ENCODE measurements at places on chromosomes 3 and 15.
A peak's percentile ranks its signal among the peaks of the same experiment; 100 is the strongest.

GRCh38 chr3:170247875-170248274, 25.7 kb downstream of the PRKCI start:
- DNase-seq: no peak

DNA sequence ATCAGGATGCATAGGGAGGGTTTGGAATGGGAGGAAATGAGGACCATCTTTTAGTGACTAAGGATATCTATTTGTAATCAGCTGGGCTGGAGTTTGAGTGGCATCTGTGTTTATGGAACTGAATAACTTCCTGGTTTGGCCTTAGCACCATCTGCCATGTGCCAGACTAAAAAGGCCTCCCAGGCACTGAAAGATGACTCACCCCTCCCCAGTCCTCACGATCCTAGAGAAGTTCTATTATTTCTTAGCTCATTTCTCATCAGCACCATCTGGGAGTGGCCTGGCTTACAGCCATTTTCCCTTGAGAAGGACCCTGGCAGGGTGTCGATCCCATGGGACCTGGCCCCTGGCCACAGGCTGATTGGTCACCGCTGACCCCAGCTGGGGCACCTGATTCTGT, 23.9 kb upstream of the CTXND1 start:
- DNase-seq: no peak

DNA sequence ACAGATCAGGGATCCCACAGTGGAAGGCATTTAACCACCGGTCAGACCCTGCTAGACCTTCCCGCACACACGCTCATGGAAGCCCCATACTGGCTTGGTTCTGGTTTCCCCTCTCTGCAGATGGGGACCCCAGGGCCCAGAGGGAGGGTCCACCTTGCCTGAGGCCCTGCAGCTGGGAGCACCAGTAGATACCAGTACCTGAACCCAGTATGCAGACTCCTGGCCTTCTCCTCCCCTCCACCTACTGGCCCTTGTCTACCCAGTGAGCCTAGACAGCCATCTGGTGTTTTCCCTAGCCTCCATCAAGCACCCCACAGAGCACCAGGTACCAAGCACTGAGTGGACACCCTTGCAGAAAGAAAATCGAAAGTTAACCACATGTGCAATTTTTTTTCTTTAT, 65.1 kb downstream of the MEGF11 start:
- no peak for DNase-seq

- no peak for DNase-seq
Observed at GRCh38 chr15:42138968-42139386, 17.5 kb downstream of the PLA2G4F start.

DNA sequence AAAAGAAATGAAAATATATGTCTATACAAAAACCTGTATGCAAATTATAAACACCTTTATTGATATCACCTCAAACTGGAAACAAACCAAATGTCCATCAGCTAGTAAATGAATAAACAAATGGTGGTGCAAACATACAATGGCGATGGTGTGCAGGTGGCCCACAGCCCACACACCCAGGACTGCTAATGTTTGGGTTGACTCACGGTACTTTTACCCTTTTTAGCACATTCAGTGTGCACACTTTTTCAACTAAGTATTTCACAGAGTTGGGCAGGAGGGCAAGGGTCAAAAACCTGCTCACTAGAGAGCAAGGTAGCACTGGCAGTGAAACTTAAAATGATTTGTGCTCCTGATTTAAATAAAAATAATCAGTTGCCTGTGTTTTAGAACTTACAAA, 123.1 kb upstream of the BHLHE40 start:
- no peak for DNase-seq

DNA sequence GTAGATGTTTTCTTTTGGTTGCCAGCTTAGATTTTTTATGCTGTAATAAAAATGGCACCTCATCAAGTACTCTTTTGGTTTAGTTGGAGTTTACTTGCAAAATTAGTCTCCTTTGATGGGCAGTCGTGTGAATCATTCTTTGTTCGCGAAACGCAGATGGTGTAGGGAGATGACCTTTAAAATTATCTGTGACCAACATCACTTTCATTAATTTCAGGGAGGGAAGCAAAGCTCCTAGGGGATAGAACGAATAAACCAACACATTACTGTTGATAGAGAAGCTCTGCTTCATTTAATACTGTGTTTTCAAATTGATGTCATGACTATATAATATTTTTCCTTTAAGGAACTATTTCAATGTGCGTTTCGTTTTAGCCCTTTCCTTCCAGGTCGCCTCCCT, 67.4 kb downstream of the USP13 start:
- no peak for DNase-seq

DNA sequence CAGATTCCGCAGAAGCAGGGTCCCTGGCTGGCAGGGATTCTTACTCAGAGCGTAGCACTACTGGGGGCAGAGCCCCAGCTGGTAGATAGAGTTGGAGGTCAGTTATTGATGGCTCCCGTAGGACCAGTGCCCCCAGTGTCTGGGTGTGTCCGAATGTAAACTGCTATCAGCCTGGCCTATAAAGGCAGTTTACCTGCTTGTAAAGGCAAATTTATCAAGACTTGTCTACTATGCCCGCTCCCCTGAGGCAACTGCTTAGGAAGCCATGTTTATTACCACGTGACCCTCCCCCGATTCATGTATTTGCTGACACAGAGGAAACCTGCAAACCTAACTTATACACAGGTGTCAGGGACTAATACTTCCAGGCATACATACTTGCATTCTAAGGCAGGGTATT, 607 bp upstream of the PPP1R14D start:
- DNase-seq: no peak

- DNase-seq: no peak
Observed at GRCh38 chr15:98076021-98076816, 115.7 kb downstream of the ARRDC4 start.

- no peak for DNase-seq
Observed at GRCh38 chr3:172145031-172145686, 105.8 kb downstream of the FNDC3B start.

DNA sequence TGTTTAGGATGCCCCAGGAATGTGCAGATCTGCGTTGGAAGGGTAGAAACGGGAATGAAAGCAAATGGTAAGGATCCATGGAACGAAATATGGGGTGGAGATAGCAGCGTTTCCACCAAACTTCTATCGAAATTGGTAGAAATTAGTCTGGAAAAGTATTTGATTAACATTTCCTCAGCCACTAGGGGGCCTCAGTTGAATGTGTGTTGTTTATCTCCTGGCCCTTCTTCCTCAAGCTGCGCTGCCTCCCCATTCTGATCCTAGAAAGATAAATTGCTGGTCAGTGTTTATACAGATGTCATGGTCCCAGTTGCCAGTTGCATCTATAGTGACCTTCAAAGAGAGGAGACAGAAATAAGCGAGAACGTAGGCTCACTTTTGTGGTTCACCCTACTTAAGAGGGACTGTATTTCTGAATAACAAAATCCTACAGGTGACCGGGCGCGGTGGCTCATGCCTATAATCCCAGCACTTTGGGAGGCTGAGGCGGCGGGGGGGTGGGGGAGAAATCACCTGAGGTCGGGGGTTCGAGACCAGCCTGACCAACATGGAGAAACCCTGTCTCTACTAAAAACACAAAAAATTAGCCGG, 457.1 kb downstream of the SQOR start:
- DNase-seq: peak; percentile 47

DNA sequence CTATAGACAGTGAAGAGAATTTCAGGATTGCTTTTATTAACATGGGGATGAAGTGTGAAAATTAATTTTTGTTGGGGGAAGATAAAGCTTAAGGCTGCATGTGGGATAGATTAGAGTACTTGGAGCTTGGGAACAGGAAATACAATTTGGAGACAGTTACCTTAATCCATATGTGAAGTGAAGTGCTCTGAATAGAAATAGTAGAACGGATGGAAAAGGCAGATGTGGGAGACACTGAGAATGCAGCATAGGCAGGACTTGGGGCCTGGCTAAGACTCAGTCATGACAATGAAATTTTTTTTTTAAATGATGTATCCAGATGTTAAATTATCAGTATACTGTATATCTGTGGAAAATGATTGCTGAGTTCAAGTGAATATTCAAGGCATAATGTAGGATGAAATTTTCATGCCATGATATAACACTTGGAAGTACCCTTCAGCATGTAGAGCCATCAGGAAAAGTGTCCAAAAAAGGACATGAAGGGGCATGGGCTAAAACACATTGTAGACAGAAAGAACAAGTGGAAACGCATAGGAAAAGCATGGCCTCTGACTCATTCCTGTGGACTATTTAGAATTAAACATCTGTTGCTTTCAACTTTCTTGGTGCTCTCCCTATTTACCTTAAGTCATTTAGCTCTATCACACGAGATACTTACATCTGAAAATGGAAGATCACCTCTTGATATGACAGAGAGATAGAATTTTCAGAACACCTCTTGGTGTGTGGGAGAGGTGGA, 134.8 kb downstream of the RBMS3 start:
- no peak for DNase-seq

GRCh38 chr15:60328852-60329443, 68.8 kb downstream of the ANXA2 start:
- peak; percentile 23 for DNase-seq

DNA sequence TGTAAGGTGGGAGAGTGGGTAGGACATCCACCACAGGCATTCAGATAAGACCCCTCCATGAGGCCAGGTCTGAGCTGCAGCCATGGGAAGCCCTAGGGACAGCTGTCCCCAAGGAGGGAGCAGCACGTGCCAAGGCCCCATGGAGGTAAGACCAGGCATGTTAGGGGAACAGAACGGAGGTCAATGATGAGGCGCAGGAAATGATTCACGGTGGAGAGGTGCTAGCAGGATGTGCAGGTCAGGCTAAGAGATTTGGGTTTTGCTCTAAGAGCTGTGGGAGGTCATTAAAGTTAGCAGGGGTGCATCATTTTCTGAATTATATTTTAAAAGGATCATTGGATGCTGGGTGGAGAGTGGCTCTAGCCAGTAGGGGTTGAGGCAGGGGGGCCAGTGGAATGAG, 66.4 kb upstream of the SNRPA1 start:
- no peak for DNase-seq

- no peak for DNase-seq
Observed at GRCh38 chr15:32117122-32117521, 86.8 kb downstream of the CHRNA7 start.

DNA sequence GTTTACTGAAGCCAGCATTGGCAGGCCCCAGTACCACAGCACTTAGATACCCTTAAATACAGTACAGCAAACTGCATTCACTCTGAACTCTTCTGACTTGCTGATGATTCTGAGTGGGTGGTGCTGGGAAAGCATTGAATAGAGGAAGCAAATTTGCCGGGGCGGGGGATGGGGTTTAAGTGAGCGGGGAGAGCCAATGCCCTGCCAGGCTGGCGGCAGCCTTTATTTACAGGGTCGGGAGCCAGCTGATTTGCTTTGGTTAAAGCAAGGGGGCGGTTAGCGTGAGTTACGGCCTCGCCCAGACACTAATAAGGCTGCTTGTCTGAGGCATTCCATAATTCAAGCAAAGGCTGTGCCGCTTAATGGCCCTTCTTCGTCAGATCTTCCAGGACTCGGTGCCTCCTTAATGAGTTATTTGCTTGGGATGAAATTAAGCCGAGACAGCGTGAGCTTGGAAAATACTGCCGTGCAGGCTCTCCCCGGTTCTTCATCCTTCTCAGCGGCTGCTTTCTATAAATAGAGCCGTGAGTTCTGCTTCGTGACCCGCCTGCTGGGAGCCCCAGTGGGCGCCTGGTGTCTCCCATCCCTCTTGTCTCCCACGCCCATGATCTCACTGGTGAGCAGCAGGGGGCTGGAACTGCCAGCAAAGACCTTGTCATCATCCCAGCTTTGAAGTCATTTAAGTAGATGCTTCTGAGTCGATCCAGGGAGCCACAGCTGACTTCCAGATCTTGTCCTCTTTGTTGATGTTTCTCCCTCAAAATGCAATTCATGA, 25.8 kb downstream of the SPSB4 start:
- DNase-seq: peak; percentile 81

DNA sequence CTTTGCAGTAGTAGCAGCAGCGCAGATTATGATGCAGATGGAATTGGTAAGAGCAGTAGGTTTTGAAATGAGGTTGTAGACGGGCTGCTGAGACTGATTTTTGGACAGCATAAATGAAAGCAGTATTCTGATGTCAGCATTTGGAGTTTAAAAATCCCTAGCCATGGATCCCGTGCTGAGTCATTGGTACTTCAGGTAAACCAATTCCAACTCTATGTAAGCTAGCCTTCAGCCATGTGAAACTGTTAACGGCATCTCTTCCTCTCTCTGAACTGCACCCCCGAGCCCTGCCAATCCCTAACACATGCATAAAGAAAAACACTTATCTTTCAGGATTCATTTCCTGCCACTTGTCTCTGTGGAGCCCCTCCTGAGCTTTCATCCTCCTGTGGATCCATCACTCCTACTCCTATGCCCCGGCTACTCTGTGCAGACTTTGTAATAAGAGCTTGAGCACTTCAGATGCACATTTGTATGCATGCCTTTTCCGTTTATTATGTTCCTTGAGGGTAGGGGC, 119.0 kb downstream of the AKAP13 start:
- no peak for DNase-seq

DNA sequence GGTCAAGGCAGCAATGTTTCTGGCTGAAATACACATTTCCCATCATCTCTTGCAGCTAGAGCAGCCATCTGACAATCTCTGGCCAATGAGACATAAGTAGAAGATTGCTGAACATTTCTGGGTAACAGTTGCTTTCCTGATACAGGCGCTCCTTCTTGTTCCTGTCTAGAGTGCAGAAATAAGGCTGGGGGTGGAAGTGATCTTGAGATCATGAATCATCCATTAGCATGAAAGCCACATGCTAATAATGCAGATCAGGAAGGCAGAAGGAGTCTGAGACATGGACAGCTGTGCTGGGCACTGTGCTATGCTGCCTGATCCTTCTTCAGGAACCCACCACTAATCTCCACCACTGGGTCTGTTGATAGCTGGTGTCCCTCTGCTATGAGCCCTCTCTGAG, 14.8 kb upstream of the TMEM108 start:
- no peak for DNase-seq

GRCh38 chr3:51269466-51269865, 115.6 kb upstream of the MANF start:
- DNase-seq: no peak

GRCh38 chr3:54873059-54874010, 54.5 kb downstream of the LRTM1 start:
- DNase-seq: no peak

GRCh38 chr3:143242101-143242500, 122.5 kb downstream of the CHST2 start:
- DNase-seq: no peak
